ENCODE measurements at places on chromosomes 2 and 18.

GRCh38 chr18:56637711-56638231 lies 621 bp downstream of the TXNL1 start:
- DNase-seq = no peak

DNA sequence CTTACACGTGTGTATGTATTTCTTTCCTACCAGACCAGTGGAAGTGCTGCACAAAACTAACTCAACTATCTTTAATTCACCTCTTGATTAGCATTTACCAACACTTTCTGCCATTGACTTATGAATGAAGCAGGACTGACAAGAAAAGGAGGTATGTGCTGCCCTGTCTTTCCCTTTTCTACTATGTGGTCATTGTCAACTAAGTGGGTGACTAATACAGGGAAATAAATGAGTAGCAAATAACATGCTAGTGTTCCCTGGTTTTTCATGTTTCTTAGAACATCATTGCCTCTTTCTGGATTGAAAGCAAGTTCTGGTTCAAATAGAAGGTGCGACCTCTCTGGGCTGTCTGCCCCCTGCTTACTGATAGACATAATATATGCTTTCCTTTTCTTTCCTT lies 58.0 kb downstream of the LINC00305 start:
- no peak for DNase-seq

GRCh38 chr18:31203096-31203793 lies 40.6 kb upstream of the DSC1 start:
- no peak for DNase-seq

DNA sequence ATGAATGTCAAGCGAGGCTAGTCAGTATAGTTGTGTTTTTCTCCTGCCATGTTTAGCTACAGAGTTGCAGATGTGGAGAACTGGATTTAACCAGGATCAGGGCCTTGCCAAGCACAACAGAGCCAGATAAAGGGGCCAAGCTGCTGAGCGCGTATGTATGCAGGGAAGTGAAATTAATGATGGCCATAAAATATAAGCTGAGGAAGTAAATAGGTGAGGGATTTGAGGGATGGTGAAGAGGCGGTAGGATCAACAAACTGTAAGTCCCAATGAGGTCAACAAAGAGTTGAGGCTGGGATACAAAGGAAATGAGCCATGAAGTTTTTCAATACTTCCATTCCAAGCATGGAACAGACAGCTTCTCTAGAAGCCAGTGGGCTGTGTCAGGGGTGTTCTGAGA lies 10.6 kb downstream of the LRP2 start:
- no peak for DNase-seq

GRCh38 chr2:183630964-183631363 lies 506.7 kb downstream of the NUP35 start:
- no peak for DNase-seq

GRCh38 chr2:113198790-113199612 lies 25.2 kb downstream of the PSD4 start:
- DNase-seq = peak; percentile 78

- no peak for DNase-seq
These were observed 30.8 kb downstream of the THAP4 start for GRCh38 chr2:241606186-241606585.

- DNase-seq = no peak
These were observed 161.7 kb upstream of the TPO start for GRCh38 chr2:1251520-1251919.

Measured in fibroblast of skin of scalp (primary cell).